Neural progenitor cell (in vitro differentiated cells): ENCODE measurements at places on chromosomes 11 and 22.

GRCh38 chr11:12784987-12785386 is 110.8 kb downstream of the TEAD1 start:
- no peak for DNase-seq

- no peak for DNase-seq
Observed at GRCh38 chr22:20052309-20053259, 27.5 kb upstream of the DGCR8 start.

DNA sequence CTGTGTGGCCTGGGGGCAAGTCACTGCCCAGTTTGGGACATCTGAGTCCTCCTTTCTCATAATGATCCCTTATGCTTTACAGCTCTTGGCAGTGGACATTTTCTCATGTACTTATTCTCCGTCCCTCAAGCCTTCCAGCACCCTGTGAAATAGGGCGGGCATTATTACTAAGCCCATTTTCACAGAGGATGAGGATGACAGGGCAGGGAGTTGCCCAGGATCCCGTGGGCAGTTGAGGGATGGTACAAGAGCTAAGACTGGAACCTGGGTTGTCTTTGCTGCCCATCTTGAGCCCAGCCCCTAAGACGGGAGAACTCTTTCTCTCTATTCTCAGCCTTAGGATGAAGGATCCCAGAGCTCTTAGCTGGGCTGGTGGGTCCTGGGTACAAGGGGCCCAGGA is 11.2 kb downstream of the CD82 start:
- DNase-seq: no peak

GRCh38 chr11:11969380-11970215 is 38.8 kb downstream of the DKK3 start:
- no peak for DNase-seq

- no peak for DNase-seq
Observed at GRCh38 chr11:125176866-125177265, 12.3 kb downstream of the PKNOX2 start.

GRCh38 chr11:111870113-111870512 is 1.3 kb downstream of the ALG9 start:
- DNase-seq: no peak

DNA sequence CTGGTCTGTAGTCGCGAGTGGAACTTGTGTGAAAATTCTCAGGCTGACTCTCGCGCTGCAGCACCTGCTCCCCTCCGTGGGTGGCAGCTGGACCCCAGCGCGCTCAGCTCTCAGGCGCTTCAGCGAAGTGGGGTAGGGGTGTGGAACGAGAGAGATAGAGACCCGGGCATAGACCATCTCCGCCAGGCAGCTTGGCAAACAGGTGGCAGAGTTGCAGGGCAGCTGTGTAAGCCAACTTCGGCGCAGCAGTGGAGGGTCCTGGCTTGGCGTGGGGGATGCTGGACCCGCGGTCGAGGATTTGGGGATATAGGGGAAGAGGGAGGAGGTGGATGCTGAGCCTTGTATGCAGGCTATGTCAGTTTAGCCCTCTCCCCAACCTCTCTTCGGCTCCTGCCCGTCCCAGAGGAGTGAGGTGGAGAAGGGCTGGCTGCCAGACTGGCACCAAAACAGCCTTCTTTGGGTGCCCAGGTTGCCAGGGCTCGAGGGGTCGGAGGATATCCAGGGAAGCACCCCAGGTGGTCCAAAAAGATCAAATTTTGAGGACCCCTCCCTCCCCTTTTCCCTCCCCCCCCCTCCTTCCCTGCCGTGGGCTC is 746 bp upstream of the CALCB start:
- DNase-seq: no peak

DNA sequence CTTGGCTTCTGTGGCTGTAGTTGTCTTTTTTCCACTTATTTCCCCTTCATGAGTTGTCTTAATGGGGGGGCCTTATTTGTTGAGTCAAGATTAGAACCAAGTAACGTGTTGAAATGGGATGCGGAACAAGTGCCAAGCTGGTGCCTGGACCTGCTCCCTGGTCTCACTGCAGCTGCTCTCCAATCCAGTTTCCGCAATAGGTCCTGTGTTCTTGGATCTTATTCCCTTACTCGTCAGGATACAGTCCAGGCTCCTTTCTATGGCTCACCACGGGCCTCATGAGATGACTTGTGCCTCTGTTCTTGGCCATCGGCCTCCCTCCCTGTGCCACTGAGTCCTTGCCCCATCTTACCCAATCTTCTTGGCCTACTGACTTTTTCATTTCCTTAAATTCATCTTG is 159.6 kb upstream of the CADM1 start:
- DNase-seq: no peak

DNA sequence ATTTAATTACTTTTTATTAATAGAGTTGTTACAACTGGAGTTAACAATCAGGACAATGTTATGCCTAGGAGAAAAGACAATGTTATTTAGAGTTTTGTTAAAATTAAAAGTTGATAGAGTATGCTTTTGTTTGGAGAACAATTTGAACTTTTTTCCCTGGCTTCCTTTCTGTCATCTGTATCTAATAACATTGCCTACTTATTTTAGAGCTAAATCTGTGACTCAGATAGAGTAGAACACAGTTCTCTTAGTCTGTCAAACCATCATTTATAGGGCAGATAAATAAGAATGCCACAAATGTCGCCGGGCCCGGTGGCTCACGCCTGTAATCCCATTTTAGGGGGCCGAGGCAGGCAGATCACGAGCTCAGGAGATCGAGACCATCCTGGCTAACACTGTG is 28.9 kb upstream of the YAP1 start:
- DNase-seq: no peak

GRCh38 chr22:44184006-44184405 is 3.3 kb downstream of the PARVG start:
- no peak for DNase-seq

DNA sequence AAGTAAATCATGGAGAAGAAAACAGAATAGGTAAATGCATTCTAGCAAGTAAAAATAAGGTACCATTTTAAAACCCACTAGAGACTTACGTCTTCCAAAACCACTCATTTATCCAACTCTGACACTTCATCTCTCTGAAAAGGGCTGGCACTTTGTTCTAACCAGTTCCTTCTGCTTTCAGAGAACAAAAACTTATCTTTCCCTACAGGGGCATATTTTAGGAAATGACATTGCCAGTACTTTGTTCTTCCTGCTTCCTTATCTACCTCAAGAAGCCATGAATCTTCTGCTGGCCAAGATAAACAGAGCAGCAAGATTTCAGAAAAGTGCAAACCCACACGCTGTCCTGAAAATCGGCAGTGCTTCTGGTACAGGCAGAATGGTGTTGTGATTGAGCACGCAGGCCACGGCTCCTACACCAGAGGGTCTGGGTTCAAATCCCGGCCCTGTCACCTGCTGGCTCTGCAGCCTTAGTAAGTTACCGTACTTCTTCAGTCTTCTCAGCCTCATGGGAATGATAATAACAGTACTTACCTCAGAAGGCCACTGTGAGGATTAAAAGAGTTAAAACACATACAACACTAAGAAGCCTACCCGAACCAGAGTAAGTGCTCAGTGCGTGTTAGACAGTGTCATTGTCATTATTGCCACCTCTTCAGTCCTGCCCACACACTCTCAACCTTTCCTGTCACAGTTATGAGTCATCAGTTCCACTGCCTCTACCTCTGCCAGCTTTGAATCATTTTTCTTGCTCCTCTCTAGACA is 11.0 kb downstream of the MPZL3 start:
- DNase-seq: no peak

GRCh38 chr11:5369789-5370188 is 13.8 kb upstream of the OR51M1 start:
- peak; percentile 36 for DNase-seq

GRCh38 chr11:60482361-60482760 is 10.2 kb upstream of the MS4A12 start:
- DNase-seq: no peak

- peak; percentile 71 for DNase-seq
Observed at GRCh38 chr11:128021349-128022006, 565.9 kb downstream of the ETS1 start.

GRCh38 chr11:23021287-23021863 is 161.1 kb upstream of the CCDC179 start:
- peak; percentile 59 for DNase-seq

DNA sequence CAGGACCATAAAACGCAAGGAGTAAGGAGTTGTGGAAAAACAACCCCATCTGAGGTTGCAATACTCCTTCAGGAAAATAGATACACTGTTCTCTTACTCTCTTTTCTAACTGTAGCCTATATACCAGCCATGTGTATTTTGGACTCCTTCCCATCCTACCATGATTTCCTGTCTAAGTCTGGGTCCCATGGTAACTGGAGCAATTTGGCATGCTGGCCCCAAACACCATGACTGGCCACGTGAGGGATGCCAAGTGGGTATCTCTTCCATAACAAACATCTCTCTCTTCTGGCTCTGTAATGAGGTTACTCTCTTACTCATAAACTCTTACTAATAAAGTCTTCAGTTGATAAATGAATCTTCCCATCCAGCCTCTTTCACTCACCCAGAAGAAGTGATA is 26.5 kb downstream of the ABTB2 start:
- DNase-seq: no peak

DNA sequence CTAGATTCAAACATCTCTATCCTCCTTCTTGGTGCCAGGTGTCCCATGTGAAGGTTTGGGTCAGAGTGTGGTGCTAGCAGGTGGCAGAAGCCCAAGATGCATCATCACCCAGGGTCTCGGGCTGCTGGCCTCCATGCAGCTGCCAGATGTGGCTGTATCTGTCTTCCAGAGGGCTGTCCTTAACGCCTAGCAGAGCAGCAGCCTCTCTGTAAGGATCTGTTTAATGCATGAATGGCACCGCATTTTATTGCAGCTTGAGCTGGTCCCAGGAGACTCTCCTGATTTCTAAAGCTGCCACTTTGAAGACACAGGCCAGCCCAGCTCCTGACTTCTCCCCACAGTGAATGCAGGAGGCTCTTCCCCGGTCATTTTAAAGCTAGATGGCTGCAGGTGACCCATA is 26.3 kb downstream of the SLC1A2 start:
- peak; percentile 65 for DNase-seq
